ENCODE measurements at places on chromosomes 4 and X.

DNA sequence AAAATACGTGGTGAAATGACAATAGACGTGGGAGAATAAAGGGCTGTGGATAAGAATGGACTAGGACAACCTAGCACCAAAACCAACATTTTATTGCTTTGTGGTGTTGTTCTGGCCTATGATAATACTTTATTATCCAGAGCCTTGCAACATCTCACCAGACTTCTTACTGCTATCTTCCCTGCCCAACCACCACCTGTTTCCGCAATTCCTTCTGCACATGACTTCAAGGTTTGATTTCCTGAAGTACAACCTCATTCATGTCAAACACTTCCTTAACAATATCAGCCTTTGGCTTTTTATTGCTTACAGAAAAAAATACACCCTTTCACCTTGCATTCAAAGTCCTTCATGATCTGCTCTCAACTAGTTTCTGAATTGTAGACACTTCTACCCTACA, 84.8 kb downstream of the RTL3 start:
- no peak for DNase-seq

- DNase-seq = no peak
These were observed 36.0 kb upstream of the MXD4 start for GRCh38 chr4:2297606-2298531.

DNA sequence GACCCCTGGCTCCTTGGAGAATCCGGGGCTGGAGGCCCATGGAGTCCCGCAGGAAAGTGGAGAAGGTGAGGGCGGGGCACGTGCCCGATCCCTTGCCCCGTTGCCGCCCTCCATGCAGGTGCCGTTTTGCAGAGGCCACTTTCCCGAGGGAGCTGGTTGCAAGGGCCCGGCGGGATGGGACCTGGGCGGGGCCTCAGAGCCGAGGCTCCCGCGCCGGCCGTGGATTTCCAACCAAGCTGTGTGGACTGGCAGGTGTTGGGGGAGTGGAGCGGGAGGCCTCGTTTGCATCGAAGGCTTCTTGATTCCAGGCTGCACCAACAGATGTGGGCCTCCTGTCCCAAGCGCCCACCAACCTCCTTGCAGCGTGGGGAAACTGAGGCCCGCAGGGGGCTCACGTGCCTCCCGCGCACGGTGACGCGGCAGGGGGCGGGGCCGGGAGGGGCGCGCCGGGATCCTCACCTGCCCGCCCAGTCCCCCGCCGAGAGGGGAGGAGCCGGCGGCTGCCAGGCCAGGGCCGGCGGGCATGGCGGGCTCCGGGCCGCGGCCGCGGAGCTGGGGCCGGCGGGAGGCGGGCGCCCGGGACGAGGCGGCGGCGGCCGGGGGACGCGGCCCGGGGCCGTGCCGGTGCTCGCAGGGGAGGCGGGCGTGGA, 24.9 kb downstream of the SH3BP2 start:
- no peak for DNase-seq

GRCh38 chr4:149676076-149676475, 139.6 kb downstream of the IQCM start:
- no peak for DNase-seq

- no peak for DNase-seq
These were observed 235.6 kb downstream of the PARM1 start for GRCh38 chr4:75168548-75168947.
